ENCODE measurements at places on chromosomes 11 and 22. TPM values are rescaled to one million over a fixed set of nuclear protein-coding genes. Genes with fewer than 3 reads are reported as not detected.

- H3K4me3 ChIP-seq, result no peak overlapping the region
- no peaks in the 10 kb centered on the region for H3K27me3 ChIP-seq
- H3K27ac ChIP-seq, result no peak overlapping the region
- DNase-seq, result no peak
Measured at GRCh38 chr11:27406498-27407354, 43.7 kb upstream of the CCDC34 start.

DNA sequence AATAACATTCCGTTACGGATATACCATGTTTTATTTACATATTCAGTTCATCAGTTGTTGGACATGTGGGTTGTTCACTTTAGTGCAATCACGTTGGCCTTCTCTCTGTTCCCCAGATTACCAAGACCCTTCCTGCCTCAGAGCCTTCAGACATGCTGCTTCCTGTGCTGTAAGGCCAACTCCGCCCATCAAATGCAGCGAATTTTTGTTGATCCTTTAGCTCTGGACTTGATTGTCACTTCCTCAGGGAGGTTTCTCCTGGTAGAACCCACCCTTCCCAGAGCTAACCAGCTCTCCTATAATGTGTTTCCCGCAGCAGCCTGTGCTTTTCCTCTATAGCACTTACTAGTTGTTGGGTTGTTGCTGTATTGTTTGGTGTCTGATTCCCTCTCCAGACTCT lies 39.4 kb downstream of the SWAP70 start:
- no peaks in the 10 kb centered on the region for H3K4me1 ChIP-seq
- DNase-seq, result no peak

DNA sequence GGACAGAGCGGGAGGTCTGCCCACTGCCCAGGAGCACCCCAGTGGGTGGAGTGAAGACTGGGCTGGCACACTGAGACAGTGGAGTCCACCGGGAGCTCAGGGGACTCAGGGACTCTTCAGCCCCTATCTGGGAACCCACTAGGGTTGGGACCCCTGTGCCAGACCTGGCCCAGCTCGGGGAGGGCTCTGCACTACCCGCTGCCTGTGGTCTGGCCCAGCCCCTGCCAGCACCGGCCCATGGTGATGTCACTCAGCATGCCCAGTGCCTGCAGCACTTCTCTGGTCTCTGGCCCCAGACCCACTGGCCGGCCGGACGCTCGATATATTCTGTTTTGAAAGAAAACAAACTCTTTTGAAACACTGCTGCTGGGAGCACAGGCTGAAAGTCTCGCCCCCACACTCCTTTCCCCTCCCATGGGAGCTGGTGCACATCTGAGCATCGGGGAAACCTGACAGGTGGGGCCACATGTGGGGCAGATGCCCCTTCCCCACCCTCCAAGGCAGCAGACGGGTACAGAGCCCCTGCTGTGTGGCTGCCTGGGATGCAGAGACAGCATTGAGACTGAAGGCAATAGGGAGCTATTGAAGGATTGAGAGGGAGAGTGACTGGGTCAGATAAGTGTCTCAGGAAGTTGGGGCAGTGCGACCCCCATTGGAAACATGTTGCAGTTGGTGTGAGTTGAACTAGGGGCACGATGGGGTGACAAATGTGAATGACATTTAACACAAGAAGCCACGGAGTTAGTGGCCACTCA lies 62.9 kb downstream of the MYEOV start:
- H3K36me3 ChIP-seq, result no peaks in the 10 kb centered on the region
- no peak overlapping the region for H3K27ac ChIP-seq
- no peak overlapping the region for H3K4me3 ChIP-seq
- H3K4me1 ChIP-seq, result no peaks in the 10 kb centered on the region
- DNase-seq, result no peak
- H3K27me3 ChIP-seq, result no peaks in the 10 kb centered on the region

B3GAT1 gene
- 2.9 TPM for total RNA-seq

AP5B1 gene
- 17.6 TPM for total RNA-seq

- no peak for DNase-seq
- no peaks in the 10 kb centered on the region for H3K36me3 ChIP-seq
- no peak overlapping the region for H3K4me3 ChIP-seq
- H3K4me1 ChIP-seq, result peaks cover 5% of the 10 kb centered on the region
- H3K27me3 ChIP-seq, result peaks cover 6% of the 10 kb centered on the region
- no peak overlapping the region for H3K27ac ChIP-seq
Measured at GRCh38 chr11:72589802-72590761, 84.1 kb downstream of the PDE2A start.

DNA sequence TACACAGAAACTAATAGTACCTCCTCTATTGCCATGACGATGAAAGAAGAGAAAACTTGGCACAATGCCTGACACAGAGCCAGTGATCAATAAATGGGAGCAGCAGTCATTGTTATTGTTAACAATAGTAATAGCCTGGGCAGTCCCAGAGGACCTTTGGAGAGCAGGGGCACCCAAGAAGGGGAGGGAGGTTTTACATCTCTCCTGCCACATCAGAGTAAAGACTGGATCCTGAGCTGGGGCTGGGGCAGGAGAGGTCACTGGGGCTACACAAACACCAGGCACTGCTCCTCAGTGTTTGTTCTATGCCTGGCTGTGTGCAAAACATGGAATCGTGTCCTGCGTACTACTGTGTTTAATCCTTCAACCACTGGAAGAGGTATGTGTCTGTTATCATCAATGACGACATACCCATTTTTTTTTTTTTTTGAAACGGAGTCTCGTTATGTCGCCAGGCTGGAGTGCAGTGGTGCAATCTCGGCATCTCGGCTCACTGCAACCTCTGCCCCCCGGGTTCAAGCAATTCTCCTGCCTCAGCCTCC lies 25.0 kb upstream of the CREB3L1 start:
- H3K36me3 ChIP-seq, result no peaks in the 10 kb centered on the region
- DNase-seq, result no peak
- no peak overlapping the region for H3K27ac ChIP-seq
- H3K27me3 ChIP-seq, result no peaks in the 10 kb centered on the region

OR4A47 gene
- not detected for total RNA-seq

GLYAT gene
- not detected for total RNA-seq

CAT gene
- total RNA-seq, result 177 TPM

C22orf15 gene
- total RNA-seq, result not detected

MUC5AC gene
- not detected for total RNA-seq

- H3K36me3 ChIP-seq, result no peaks in the 10 kb centered on the region
- no peaks in the 10 kb centered on the region for H3K4me1 ChIP-seq
- H3K4me3 ChIP-seq, result no peak overlapping the region
- no peak for DNase-seq
- H3K27ac ChIP-seq, result no peak overlapping the region
- no peaks in the 10 kb centered on the region for H3K27me3 ChIP-seq
Measured at GRCh38 chr11:720017-720641, 14.1 kb downstream of the EPS8L2 start.

DNA sequence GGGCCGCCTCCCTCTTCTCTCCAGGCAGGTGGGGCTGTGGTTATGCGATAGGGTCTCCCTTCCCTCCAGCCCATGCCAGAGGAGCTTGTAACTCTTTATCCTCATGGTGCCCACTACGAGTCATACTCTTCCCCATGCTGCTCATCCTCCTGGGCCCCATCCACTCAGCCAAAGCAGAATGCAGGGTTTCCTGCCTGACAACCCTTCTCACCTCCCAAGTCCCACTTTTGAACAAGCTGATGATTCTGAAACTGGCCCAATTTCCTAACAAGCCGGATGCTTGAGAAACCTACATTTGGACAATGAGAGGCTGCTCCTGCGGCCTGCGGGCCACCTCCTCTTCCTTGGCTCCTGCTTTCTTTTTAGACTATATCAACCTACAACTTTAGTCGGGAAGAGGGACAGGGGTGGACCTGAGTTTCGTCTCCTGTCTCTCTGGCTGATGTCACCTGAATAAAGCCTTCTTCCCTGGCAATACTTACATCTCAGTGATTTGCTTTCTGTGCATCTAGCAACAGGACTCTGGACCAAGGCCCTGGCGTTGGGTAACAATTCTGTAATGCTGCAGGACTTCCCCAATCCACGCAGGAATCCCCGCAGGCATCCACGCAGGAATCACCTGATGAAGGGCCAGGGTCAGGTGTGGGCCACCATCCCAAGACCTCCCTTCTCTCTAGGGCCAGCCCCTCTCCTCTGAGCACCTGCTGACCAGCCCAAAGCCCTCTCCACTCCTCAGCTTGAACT lies 1.5 kb upstream of the NDUFS8 start:
- no peaks in the 10 kb centered on the region for H3K36me3 ChIP-seq
- H3K4me3 ChIP-seq, result no peak overlapping the region
- no peaks in the 10 kb centered on the region for H3K27me3 ChIP-seq
- no peak overlapping the region for H3K27ac ChIP-seq
- no peak for DNase-seq
- peaks cover 9% of the 10 kb centered on the region for H3K4me1 ChIP-seq

GRCh38 chr22:48492366-48493320 lies 1335.0 kb downstream of the BRD1 start:
- H3K27ac ChIP-seq, result no peak overlapping the region
- DNase-seq, result peak; percentile 56
- H3K4me1 ChIP-seq, result no peaks in the 10 kb centered on the region
- no peak overlapping the region for H3K4me3 ChIP-seq
- H3K36me3 ChIP-seq, result no peaks in the 10 kb centered on the region

DNA sequence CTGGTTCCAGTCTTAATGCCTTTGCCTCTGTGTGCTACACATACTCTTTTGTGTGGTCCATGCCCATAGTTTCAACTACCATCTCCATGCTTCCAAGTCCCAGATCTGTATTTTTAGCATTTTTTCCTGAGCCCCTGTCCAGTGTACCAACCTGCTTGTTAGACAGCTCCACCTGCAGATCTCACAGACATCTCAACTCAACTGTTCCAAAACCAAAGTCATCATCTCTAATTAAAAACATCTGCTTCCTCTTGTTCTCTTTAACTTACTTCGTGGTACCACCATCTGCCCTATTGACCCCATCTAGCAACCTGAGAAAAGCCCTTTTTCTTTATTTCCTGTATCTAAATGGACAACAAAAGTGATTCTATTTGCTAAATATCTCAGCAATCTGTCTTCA lies 8.6 kb upstream of the KMT2A start:
- no peaks in the 10 kb centered on the region for H3K36me3 ChIP-seq
- no peak for DNase-seq
- H3K27me3 ChIP-seq, result no peaks in the 10 kb centered on the region

ZBTB16 gene
- 358 TPM for total RNA-seq

DNA sequence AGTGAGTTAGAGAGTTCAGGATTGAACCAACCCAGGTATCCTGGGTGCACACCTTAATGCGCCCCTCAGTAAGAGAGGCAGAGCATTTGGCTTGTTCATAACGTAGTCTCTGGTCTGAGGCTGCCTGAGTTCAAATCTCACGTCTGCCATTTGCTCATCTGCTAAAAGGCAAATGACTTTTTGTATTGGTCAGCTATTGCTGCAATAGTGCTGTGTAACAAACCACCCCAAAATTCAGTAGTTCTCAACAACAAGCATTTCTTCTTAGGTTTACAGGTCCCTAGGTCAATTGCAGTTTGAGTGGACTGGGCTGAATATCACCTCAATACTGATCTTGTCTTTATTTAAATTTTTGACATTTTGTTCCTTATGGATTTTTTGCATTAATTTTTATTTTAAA lies 18.1 kb downstream of the RASD2 start:
- no peak overlapping the region for H3K4me3 ChIP-seq
- no peaks in the 10 kb centered on the region for H3K27me3 ChIP-seq
- H3K27ac ChIP-seq, result no peak overlapping the region
- H3K4me1 ChIP-seq, result no peaks in the 10 kb centered on the region
- H3K36me3 ChIP-seq, result no peaks in the 10 kb centered on the region
- no peak for DNase-seq

- no peak for DNase-seq
- H3K27ac ChIP-seq, result no peak overlapping the region
- peaks cover 28% of the 10 kb centered on the region for H3K27me3 ChIP-seq
- no peak overlapping the region for H3K4me3 ChIP-seq
- no peaks in the 10 kb centered on the region for H3K36me3 ChIP-seq
Measured at GRCh38 chr11:17699147-17700114, 19.9 kb upstream of the MYOD1 start.

- H3K36me3 ChIP-seq, result no peaks in the 10 kb centered on the region
- H3K27ac ChIP-seq, result no peak overlapping the region
- H3K4me1 ChIP-seq, result no peaks in the 10 kb centered on the region
- H3K4me3 ChIP-seq, result no peak overlapping the region
Measured at GRCh38 chr11:130585545-130585944, 137.1 kb downstream of the ADAMTS15 start.

SCGB1C1 gene
- total RNA-seq, result not detected

DNA sequence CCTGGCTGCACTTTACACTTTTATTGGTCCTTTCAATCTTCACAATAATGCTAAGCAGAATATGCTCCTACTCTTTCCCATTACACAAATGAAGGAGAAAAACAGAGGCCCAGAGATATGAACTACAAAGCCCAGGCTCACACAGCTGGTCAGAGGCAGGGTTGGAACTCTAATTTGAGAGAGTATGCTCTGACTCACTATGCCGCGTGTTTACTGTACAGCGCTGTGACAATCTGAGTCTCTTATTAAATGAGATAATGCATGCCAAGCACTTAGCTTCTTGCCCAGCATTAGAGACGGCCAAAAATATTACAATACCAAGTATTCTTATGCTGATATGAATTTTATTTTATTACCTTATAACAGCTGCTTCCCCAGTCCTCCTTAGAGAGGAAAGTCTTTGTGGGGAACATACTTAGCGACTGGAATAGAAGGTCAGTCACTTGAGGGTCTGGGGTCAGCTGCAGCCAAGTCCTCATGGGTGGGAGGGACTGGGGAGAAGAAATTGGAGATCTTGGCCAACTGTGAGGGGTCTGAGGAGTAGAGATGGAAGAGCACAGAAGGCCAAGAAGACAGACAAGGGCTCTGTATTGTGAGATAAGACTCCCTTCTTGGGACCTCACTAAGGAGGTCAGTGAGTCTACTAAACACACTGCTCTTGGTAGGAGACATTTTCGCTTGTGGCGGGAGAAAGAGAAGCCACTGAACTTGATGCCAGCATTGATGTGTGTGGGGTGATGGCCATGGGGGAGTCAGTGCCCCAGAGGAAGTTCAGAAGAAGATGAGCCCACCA lies 150.8 kb upstream of the TIMP3 start:
- no peak overlapping the region for H3K4me3 ChIP-seq
- H3K27ac ChIP-seq, result peak overlapping the region; percentile 62
- H3K27me3 ChIP-seq, result no peaks in the 10 kb centered on the region
- H3K36me3 ChIP-seq, result no peaks in the 10 kb centered on the region

DNA sequence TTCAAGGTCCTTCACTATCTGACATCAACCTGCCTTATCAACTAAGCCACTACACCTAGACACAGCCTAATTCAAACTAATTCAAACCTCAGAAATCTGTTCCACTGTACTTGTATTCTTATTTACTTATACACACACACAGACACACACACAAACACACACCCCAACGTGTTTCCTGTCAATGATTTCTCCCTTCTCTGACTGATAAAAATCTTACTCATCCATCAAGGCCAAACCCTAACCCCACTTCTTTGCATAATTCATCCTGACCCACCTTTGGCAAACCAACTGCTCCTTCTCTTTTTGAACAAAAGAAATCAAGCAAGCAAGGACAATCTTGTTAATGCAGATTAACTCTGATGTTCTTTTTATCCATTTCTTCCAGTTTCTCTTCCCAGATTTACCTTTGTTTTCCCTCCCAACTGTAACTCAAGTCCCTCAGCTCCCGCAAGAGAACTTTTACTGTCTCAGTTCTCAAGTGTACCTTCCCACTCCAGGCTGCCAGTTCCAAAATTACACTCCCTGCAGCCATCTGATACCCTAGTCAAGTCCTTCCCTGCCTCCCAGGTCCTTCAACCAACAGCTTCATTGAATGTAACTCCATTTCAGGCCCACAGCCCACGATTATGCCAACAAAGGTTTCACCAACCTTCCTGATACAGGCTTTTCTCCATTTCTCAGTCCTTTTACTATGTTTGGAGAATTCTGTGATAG lies 78.3 kb downstream of the PAK1 start:
- H3K27ac ChIP-seq, result no peak overlapping the region
- no peak overlapping the region for H3K4me3 ChIP-seq
- no peaks in the 10 kb centered on the region for H3K4me1 ChIP-seq
- no peaks in the 10 kb centered on the region for H3K27me3 ChIP-seq
- no peak for DNase-seq
- H3K36me3 ChIP-seq, result no peaks in the 10 kb centered on the region

Data from breast epithelium (tissue), 4 donors.